ENCODE measurements at places on chromosomes 4 and X.

DNA sequence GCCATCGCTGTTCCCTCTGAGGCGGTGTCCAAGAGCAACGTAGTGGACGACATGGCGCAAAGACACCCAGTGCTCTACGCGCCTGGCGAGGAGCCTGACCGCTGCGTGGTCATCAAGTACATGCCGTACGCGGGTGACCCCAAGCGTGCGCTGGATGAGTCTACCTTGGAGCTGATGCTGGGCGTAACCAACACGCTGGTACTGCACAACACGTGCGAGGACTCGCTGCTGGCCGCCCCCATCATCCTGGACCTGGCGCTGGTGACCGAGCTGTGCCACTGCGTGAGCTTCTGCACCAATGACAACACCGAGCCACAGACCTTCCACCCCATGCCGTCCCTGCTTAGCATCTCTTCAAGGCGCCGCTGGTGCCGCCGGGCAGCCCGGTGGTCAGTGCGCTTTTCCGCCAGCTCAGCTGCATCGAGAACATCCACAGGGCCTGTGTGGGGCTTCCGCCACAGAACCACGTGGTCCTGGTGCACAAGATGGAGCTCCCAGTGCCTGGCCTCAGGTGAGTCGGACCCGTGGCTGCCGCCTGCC, 129.0 kb downstream of the ANAPC4 start:
- no peak for DNase-seq

DNA sequence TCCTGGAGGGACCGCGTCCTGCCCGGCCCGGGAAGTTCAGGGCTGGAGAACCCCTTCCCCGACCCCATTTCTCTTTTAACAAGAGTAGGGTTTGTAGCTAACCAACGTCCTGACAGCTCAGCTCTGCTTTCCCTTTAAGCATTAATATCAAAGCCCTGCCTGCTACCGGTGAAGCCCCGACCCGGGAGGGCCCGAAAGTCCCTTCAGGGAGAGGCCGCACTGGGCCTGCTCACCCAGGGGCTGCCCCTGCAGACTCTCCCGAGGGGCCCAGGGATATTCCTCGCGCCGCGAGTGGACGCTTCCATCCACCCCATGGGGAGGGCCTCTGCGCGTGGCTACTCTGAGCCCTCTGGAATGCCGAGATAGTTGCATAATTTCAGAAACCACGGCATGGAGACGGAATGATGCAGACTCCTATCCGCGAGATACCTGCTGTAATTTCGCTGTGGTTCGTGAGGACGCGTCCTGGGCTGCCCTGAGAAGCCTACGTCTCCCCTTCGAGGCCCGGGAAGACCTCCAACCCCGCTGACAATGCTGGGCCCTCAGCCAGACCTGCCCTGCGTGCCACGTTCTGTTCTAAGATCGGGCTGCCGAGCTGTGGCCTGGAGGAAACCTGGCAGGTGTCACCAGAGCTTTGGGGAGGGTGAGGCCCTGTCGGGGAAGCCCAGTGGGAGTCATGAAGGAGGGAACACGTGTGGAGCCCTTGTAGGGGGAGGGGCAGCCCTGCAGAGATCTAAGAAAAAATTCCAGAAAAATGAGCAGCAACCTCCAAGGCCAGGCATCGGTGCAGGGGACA, 999 bp upstream of the CTBP1 start:
- DNase-seq: peak; percentile 23

DNA sequence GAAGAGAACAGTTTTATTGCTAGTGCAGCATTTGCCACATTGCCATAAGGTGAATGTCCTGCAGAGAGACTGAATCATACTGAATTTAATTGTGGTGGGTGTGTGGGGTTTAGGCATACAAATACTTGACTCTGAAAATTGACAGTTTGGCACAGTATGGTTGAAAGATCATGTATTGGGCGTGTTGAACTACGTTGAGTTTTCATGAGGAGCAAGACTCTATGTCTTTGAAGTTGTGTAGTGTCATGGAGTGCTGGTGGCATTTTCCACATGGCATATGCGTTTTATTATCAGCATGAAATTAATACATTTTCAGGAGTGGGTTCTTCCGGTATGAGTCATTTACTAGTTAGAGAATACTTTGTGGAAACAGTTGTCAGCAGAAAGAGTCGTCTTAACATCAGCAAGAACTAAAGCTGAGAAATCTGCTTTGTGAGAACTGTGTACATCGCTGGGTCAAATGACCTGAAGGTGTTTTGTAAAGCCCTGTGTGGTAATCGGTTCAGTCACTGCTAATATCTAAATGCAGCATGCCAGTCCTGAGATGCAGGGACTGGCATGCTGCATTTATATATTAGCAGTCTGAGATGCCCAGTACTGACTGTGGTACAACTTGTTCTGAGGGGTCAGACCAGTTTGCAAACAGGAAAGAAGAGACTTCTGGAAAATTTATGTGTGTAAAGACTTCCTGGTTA, 50.3 kb downstream of the ARHGAP10 start:
- no peak for DNase-seq

DNA sequence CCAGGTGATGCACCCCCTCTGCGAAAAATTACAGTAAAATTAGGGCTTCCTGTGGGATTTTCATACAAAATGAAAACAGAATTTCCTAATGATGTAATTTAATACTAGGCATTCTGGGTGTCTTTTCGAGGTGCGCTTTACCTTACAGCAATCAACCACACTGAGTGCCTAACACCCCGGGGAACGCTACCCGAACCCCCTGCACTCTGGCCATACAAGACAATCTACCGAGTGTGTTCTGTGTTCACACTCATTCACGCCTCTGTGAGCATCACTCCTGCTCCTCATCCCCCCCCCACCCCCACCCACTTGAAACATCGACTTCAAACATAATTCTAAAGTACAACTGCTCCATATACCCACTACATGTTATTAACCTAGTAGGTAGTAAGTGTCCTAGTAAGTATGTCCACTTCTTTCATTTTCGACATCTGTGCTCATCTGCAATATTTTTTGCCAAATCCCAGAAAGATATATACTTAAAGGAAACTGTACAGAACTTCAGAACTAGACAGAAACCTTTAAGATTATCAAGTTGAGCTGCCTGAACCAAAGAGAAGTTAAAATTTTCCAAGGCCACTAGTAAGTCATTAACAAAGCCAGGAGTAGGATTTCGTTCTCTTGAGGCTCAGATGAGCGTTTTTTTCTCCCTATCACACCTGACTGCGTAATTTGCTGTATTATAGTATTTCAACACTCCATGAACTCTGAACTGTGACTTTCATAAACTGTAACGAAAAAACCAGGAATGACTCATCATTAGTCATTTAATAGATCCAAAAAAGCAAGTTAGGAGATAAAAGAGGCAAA, 80.0 kb downstream of the FAT1 start:
- peak; percentile 23 for DNase-seq

DNA sequence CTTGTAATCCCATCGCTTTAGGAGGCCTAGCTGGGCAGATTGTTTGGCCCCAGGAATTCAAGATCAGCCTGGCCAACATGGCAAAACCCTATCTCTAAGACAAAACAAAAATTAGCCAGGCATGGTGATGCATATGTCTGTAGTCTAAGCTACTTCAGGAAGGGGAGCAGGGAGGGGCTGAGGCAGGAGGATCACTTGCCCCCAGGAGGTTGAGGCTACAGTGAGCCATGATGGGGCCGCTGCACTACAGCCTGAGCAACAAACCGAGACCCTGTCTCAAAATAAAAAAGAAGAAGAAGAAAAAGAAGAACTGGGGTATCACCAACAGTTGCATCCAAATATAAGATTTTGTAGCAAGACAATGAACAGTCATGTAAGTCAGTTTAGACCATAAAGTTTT, 47.3 kb upstream of the NFKB1 start:
- DNase-seq: no peak

- no peak for DNase-seq
Observed at GRCh38 chr4:6420036-6420435, 52.4 kb downstream of the PPP2R2C start.

DNA sequence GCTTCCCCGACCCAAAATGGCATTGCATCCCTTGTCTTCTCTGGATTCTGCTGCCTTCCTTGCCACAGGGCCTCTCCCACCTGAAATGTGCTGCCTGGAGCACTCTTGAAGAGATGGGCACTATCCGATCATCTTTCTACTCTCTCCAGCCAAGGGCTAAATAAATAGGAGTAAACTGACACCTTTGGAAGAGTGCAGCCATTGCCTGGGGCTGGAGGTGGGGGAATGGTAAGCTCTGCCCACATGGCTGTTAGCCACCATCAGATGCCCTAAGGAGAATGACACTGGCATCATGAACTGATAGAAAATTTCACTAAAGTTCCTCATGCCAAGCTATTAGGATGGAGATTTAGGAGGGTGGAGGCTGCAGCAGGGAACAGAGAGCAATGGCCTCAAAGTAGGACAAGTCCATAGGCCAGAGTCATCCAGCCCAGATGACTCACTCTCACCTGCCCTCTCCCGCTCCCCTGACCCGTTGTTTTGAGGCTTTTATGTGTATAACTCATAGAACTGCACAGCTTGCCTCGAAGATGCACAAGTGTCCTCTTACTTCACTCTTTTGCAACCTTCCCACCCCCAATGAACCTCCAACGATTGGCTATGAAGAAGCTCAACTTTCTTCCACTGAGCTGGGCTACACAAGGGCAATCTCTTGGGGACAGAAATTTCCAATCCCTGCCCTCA, 822 bp upstream of the PFKFB1 start:
- no peak for DNase-seq

GRCh38 chrX:130799393-130799792, 103.6 kb downstream of the ENOX2 start:
- DNase-seq: no peak

GRCh38 chr4:140140566-140140965, 13.4 kb downstream of the MAML3 start:
- no peak for DNase-seq

DNA sequence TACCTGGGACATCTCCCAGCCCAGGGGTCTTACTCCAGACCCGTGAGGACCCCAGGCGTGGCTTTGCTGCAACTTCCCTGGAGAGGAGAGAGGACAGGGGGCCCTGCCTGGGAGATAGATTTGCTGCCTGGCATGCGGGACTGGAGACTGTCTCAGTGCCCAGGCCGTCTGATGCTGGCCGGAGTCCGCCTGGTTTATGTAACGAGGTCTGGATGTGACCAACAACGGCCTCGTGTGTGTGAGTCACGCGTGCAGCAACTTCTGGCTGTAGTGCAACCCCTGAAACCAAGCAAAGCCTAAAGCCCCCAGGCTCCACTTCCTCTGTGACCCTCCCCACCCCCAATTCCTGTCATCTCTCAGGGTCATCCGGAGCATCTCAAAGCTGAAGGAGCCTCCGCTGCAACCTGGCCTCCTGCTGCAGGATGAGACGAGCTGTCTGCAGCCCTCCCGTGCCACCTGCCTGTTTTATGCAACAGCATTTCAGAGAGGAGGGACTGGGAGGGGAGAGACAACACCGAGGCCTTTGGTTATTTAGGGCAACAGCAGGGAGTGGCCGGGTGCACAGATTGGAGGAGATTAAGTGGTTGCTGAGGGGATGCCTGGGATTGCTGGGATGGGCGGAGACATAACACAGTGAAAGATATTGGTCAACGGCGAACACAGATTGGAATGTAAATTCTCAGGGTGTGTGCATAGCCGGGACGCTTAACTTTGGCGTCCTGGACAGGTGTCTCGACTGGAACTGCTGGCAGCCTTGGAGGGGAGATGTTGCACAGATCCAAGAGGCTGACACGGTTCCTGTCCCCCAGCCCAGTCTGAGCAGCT, 16.0 kb downstream of the XG start:
- DNase-seq: no peak

GRCh38 chr4:80017125-80017854, 55.7 kb downstream of the ANTXR2 start:
- DNase-seq: no peak

- DNase-seq: no peak
Observed at GRCh38 chr4:169089004-169089403, 78.9 kb upstream of the CBR4 start.

- no peak for DNase-seq
Observed at GRCh38 chr4:139266208-139266582, 13.8 kb downstream of the MGARP start.
